CD4-positive, alpha-beta T cell treated with Interleukin-15 for 1 hour (primary cell): ENCODE measurements at places on chromosomes 3 and 15.

DNA sequence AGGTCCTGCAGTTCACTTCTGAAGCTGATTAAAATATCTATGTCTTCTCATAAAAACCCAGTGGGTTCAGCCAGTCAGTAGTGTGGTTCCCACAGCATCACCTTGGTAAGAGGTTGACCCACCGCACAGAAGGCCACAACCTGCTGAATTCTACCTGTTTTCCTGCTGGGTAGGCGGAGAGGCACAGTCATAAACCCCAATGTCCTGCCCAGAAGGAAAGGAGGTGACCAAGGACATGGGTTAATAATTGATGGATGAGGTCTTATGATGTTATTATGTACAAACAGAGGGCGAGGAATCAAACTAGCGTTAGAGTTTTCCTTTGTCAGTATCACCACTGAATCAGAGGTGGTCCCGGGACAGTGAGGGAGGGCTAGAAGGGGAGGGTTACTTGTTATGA is 27.8 kb downstream of the CA12 start:
- no peak for DNase-seq

DNA sequence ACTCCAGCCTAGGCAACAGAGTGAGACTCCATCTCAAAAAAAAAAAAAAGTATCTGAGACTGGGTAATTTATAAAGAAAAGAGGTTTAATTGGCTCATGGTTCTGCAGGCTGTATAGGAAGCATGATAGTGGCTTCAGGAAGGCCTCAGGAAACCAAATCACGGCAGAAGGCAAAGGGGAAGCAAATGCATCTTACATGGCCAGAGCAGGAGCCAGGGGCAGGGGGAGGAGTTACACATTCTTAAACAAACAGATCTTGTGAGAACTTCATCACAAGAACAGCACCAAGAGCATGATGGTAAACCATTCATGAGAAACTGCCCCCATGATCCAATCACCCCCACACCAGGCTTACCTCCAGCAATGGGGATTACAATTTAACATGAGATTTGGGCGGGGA is 37.2 kb downstream of the ACAP2 start:
- no peak for DNase-seq

DNA sequence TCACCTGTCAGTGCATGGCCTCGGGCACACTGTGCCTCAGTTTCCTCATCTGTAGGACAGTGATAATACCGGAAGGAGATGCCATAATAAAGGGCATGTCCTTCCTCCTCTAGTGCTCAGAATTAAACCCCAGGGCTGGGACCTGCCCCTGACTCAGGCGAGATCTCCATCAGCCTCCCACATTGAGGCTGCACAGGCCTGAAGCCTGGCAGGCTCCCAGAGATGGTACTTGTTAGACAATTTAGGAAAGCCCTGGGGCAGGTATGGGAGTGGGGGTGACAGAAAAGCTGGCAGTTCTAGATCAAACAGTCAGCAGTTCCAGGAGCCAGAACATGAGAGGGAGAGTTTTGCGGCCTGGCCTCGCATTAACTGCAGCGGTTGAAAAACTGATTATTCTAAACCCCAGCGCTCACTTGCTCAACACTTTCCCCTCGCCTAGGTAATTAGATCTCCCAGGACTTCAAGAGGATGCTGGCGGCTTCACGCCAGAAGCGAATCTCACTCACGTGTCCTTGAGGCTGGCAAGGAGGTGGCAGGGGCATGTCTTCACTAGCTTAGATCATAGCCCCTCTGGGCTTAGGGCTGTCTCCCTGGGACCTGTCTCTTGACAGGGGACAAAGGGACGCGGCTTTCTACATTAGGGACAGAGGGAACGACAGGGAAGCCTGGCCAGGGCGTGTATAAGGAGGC is 73.1 kb downstream of the ATP2B2 start:
- DNase-seq = no peak

DNA sequence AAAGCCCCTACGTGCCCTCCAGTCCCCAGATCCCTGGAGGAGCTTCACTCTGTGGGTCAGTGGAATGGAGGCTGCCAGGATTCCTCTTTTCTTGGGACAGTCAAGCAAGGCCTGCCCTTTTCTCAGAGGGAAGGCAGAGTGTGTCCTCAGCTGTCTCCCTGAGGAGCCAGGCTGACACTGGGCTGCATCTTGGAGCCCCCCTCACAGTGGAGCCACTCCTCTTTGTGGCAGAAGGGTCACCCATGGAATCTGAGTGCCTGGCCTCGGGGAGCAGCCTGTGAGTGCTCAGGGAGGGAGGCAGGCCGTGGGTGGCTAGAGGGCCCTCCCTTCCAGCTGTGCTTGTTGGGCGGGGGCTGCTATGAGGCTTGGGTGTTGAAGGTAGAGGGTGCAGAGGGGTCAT is 41.2 kb downstream of the BOC start:
- DNase-seq = no peak

DNA sequence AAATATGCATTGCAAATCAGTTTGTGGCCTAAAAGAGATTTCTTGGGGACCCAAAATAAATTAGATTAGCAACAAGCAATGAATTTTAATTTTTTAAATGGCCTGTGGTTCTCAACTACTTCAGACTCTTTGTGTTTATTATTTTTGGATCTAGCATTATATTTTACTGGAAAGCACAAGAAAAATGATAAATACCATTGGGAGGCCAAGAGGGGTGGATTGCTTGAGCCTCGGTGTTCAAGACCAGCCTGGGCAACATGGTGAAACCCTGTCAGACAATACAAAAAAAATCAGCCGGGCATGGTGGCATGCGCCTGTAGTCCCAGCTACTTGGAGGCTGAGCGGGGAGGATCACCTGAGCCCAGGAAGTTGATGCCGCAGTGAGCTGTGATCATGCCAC is 13.6 kb downstream of the LACTB start:
- no peak for DNase-seq

GRCh38 chr3:61562042-61562720 is 810 bp downstream of the PTPRG start:
- no peak for DNase-seq

DNA sequence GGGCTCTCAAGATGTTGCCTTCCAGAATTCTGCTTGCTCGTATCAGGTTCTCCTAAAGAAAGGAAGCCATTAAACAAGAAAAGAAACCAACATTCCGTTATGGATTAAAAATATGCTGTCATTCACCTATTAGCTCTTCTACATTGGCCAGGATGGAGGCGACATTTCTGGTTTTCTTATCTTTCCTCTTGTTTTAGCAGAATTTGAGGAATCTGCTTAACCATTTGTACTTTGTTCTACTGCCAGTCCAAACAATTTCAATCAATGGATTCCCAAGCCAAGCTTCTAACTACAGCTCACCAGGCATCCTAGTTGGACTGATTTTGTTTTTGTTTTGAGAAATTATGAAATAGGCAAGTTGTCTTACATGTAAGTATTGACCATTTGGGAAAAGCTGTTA is 164.6 kb upstream of the TSC22D2 start:
- no peak for DNase-seq

DNA sequence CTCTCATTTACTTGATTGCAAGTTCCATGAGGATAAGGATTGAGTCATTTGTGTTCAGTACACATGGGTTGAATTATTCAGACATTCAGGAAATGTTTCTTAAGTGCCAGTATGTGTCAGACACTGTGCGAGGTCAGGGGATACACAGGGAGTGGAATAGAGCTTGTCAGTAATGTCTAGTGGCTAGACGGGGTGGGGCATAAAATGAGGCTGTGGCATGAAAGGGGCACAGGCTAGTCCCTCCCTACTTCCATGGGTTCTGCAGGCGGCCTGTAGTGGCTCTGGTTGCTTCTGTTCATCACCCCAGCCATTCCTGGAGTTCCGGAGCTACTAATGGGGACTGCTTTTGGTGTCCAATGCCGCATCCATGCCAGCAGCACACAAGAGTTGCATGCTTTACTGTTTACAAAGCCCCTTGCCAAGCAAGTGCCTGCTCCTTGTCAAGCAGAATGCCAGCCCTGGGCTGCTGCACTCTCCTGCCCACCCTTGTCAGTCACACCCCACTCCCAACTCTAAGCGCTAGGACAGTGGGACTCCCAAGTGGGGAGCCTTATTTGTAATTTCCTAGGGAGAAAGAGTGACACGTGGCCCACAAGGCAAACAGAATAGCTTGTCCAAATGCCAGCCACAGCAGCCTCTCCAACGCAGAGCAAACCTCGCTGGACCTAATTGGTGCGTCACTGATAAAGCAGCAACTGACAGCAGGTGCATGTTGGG is 70.8 kb downstream of the RAB11A start:
- DNase-seq = no peak

GRCh38 chr3:5298453-5298852 is 110.9 kb downstream of the EDEM1 start:
- no peak for DNase-seq

DNA sequence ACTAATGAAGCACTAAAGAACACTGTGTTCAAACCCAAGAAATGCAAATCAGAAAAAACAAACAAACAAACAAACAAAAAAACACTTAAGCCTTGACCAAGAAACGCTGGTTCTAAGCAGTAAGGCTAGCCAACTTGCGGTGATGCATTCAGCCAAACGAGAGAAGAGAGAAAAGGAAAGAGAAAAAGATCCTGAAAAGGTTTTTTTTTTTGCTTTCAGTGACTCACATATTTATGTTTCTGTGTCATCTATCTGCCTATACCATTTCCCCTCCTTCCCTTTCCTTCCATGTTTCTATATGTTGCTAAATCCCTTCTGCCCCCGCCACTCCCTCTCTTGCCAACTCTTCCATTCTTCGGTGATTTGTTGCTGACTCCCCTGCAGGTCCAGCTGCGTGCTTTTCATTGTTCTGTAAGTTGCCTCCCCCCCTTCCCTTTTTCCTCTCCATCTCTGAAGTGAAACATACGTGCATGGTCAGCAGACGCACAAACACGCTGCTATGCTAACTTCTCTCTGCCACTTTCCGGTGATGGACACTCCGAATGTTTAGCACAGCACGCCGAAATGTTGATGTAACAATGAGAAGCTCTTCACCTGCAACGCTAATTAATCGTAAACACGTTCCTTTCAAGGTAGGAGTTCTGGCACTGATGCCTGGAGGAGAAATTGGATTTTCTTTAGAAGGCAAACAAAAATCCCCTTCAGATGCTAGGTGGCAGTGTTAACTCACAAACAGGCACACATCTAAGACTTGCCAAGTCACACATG is 154.4 kb downstream of the TUSC7 start:
- DNase-seq = no peak

DNA sequence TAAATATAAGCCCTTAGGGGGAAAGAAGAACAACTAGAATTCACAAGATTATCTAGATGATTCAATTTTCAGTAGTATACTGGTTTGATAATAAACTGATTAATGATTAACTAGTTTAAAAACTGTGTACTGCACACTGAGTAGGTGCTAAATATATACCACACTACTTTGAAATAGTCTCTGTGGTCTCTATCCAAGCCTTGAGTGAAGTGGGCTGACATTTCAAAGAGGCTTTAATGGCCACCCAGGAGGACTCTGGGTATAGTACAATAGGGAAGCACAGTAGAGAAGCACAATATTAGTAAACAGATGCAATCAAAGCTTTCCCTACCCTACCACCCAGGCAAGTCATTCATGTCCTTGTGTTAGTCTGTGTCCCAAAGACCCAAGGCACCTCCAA is 46.7 kb downstream of the FILIP1L start:
- DNase-seq = no peak

- DNase-seq = no peak
Observed at GRCh38 chr15:66886686-66887273, 178.6 kb upstream of the SMAD3 start.

DNA sequence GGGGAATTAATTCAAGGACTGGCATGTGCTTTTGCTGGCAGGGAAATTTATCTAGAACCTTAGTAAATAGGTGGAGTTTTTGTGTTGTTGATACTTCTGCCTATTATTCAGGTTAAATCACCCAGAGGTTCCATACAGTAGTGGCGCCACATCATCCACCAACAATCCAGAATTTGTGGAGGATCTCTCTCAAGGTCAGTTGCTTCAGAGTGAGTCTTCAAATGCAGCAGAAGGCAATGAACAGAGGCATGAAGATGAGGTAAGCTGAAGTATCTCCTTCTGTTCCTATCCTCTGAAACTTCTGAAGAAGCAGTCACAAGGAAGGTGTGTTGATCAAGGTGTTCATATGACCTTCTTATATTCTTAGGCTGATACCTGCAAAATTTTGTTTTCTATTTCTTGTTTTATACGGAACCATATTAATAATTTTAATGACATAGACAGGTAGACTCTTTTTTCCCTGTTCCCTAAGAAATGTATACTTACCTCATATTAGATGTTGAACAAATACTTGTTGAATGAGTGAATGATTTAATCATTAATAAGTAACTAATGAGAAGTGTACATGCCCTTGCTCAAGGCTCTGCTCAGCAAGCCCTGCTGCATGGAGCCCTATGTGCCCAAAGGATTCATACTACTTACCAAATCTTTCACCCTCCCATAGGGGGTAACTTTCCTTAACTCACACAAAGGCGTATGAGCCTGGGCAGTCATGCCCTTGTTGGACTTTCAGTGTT is 43.6 kb downstream of the HMG20A start:
- no peak for DNase-seq

DNA sequence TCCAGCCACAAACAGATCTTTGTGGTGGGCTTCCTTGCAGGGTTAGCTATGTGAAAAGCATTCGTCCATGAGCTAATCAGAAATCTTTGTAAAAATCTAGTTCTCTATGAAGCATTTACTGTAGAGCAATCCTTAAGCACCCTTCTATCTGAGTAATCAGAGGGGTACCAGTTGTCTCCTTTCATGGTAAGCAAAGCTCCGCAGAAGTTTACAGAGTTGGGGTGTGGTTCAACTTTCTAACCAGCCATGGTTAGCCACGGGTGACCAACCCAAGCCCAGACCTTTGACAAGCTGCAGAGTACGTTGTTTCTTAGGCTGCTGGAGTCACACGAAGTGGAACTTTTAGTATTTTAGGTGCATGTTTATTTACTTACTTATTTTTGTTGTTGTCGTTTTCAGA is 77.4 kb downstream of the FLNB start:
- DNase-seq = no peak

DNA sequence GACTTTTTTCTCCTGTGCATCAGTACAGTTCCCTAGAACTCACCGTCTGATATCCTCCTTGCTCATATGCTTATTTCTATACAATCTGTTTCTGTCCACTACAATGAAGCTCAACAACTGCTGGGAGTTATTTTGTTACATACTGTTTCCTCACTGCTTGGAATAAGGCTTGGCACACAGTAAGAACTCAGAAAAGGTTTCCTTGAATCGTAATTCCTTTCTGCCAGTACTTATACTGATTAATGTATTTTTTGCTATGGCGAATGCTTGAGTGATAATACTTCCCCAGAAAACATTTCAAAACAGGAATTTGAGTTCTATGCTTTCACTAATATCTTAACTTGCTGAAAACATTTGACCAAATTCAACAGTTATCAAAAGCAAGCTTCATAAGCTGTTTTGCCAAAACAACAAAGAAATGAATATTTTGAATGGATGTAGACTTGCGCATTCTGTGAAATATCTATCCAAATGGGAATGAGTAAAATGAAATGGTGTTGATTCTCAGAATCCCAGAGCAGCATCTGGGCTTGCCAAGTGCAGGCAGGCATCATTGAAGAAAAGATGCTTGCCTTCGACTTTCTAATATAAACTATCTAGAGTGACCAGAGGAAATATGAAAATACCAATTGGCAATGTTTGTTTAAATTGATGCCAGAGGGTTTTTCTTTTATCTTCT is 286.3 kb downstream of the RAP2B start:
- DNase-seq = no peak

GRCh38 chr15:75902129-75902557 is 1.5 kb upstream of the FBXO22 start:
- DNase-seq = no peak
